Activated naive CD8-positive, alpha-beta T cell treated with anti-CD3 and anti-CD28 coated beads, Interleukin-2, amount 10 ng/mL, durations not matched to agents 7 days and 5 days (primary cell): ENCODE measurements at places on chromosomes 12 and 14. TPM values are rescaled to one million over a fixed set of nuclear protein-coding genes. Genes with fewer than 3 reads are reported as not detected.
A peak's percentile ranks its signal among the peaks of the same experiment; 100 is the strongest.

- no peak overlapping the region for H3K4me3 ChIP-seq
- H3K27ac ChIP-seq, result no peak overlapping the region
- no peaks in the 10 kb centered on the region for H3K36me3 ChIP-seq
- peaks cover 75% of the 10 kb centered on the region for H3K27me3 ChIP-seq
- DNase-seq, result no peak
- no peaks in the 10 kb centered on the region for H3K4me1 ChIP-seq
These were observed 116.7 kb downstream of the SNAPC1 start for GRCh38 chr14:61878931-61879330.

DNA sequence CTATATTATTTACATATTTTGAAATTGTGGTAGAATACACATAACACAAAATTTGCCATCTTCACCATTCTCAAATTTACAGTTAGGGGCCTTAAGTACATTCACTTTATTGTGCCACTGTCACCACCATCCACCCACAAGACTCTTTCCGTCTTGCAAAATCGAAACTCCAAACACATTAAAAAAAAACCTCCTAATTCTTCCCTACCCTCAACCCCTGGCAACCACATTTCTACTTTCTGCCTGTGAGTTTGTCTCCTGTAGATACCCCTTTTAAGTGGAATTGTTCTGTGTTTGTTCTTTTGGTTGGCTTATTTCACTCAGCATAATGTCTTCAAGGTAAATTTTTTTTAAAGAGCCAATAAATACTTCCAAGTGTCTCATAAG, 31.6 kb upstream of the AMIGO2 start:
- H3K4me3 ChIP-seq, result peak overlapping the region; percentile 59
- no peaks in the 10 kb centered on the region for H3K27me3 ChIP-seq
- peak overlapping the region; percentile 68 for H3K27ac ChIP-seq
- peaks cover 48% of the 10 kb centered on the region for H3K36me3 ChIP-seq

DNA sequence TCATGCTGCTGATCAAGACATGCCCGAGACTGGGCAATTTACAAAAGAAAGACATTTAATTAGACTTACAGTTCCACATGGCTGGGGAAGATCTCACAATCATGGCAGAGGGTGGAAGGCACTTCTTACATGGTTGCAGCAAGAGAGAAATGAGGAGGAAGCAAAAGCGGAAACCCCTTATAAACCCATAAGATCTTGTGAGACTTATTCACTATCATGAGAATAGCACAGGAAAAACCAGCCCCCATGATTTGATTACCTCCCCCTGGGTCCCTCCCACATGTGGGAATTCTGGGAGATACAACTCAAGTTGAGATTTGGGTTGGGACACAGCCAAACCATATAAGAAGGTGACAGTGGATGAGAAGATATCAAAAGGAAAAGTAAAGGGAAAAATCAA, 78.4 kb downstream of the CATSPERB start:
- no peak for DNase-seq
- H3K4me1 ChIP-seq, result peaks cover 9% of the 10 kb centered on the region
- no peak overlapping the region for H3K4me3 ChIP-seq
- no peak overlapping the region for H3K27ac ChIP-seq

The GDF3 gene
- total RNA-seq, result not detected
